CD4-positive, alpha-beta T cell treated with Interleukin-15 for 4 hours (primary cell): ENCODE measurements at places on chromosomes 6 and 20.

- DNase-seq, result peak; percentile 31
Measured at GRCh38 chr20:4130404-4131189, 115.2 kb upstream of the RNF24 start.

GRCh38 chr20:56200456-56200855 is 48.1 kb upstream of the MC3R start:
- no peak for DNase-seq

DNA sequence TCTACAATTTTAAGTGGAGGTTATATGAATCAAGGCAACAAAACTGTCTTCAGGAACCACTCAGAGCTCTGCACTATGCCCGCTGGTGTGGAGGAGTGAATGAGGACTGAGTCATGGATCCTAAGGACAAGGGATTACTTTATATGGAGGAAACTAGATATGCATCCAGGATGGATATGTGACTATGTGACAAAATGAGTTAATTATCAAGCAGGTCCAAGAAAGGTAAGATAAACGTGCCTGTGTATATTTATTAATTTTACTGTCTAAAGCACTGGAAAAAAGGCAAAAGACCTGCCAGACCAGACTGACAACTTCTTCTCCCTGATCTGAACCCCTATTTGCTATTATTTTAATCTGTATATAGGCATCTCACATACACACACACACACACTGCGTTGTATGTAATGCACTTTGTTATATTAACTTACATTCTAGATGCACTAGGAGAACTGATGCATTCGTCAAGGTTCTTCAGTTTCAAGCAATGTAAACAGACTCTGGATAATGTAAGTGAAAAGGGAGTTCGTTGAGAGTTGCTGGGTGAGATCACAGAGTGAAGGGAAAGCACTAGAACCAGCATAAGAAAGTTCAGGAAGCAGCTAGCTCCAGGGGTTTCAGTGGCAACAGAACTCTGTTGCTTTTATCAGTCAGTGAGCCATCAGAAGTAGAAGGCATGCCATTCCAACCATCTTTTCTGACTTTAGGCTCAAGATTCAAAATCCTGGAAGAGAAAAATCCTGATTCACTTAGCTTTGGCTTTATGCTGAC is 26.4 kb upstream of the ADGRG6 start:
- no peak for DNase-seq

DNA sequence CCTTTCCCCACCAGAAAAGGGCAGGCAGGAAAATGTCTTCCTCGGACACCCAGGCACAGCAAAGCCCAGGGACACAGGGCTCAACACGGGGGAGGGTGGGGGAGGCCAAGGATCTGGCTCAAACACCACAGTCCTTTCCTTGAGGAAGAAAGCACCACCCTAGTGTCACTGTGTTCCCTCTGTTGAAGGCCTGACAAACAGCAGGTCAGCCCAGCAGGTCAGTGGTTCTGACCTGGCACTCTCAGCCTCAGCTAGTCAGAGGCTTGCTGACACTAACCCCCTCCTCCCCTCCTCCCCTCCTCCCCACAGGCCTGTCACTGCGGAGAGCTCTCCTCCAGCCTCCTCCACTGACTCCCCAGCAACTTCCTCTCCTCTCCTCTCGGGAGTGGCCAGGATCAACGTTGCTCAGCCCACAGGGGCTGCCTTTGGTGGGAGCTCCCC is 239.6 kb downstream of the LRFN2 start:
- no peak for DNase-seq

DNA sequence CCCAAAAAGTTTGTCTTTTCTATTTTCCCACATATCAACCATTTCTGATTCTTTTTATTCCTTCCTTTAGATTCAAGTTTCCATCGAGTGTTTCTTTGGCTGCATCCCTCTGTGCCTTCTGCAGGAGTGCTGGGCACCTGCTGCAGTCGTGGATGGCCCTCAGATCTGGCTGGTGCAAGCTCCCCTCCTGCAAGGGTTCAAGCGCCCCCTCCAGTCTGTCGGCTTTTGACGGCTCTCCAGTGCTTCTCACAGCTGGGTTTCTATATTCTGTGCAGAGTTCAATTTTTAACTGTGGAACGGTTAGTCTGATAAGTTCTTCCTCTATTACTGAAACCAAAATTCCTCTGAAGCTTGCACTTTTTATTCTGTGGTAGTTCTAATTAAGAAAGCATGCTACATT is 132.1 kb downstream of the HUS1B start:
- DNase-seq, result peak; percentile 41

GRCh38 chr6:43921039-43921438 is 151.0 kb downstream of the VEGFA start:
- DNase-seq, result no peak

DNA sequence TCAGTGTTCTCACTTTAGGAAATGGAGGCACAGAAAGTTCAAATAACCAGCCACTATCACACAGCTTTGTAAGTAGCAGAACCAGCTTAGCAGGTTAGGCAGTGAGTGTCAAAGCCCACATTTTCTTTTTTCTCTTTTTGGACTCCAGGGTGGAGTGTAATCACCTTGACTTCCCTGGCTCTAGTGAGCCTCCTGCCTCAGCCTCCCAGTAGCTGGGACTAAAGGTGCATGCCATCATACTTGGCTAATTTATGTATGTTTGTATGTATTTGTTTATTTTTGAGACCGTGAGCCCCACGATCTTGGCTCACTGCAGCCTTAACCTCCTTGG is 7.8 kb upstream of the NCOA3 start:
- DNase-seq, result no peak

DNA sequence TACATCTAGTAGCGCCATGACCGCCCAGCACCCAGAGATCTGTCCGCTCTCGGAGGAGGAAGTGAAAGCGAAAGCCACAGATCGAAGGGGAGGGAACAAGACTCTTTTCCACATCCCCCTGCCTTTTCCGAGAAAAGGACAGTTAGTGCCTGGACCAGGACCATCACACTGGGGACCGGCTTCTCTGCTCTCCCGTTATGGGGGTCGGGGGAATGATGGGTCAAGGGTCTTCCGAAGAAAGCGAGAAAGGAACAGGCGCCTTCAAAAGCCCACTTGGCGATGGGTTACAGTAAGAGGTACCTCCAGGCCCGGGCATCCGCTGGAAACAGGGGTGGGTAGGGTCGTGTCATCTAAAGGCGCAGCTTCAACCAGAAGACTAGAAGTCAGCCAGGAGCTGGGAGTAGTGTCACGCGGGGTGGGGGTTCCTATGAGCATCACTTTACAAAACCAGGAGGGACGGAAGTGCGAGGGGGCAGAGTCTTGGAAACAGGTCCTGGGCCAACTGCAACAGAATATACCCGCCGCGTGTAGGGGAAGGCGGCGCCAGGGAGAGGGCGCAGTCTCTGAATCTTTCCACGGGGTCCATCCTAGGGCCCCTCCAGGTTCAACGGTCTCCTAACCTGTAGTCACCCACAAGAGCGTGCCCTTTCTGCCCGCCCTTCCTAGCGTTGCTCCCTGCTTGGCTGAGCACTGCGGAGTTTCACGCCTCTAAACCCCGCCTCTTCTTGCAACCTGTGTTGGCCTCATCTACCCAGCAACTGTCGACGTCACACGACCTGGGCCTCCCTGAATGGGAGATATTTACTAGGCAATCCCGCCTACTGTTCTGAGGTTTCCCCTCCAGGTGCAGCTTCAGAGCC is at the start of gene PSMB8:
Gene PSMB8 (minus strand): TSS at position 69 of the 860 bp plus-strand sequence. CDS start 51 bp downstream, at position 18.
- peak; percentile 98 for DNase-seq

DNA sequence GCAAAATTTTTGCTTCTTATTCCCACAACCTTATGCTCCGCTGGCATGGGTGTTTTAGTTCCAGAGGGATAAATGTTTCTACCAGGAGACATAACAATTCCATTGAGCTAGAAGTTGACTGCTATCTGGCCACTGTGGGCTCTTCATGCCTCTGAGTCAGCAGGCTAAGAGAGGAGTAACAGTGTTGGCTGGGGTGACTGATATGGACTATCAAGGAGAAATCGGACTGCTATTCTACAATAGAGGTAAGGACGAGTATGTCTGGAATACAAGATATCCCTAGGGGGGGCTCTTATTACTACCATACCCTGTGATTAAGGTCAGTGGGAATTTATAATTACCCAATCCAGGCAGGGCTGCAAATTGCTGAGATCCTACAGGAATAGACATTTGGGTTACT is 26.9 kb downstream of the FBXO30 start:
- no peak for DNase-seq

GRCh38 chr20:19730706-19731105 is 27.4 kb upstream of the RIN2 start:
- no peak for DNase-seq

GRCh38 chr6:32568561-32568960 is 21.1 kb downstream of the HLA-DRB1 start:
- no peak for DNase-seq

DNA sequence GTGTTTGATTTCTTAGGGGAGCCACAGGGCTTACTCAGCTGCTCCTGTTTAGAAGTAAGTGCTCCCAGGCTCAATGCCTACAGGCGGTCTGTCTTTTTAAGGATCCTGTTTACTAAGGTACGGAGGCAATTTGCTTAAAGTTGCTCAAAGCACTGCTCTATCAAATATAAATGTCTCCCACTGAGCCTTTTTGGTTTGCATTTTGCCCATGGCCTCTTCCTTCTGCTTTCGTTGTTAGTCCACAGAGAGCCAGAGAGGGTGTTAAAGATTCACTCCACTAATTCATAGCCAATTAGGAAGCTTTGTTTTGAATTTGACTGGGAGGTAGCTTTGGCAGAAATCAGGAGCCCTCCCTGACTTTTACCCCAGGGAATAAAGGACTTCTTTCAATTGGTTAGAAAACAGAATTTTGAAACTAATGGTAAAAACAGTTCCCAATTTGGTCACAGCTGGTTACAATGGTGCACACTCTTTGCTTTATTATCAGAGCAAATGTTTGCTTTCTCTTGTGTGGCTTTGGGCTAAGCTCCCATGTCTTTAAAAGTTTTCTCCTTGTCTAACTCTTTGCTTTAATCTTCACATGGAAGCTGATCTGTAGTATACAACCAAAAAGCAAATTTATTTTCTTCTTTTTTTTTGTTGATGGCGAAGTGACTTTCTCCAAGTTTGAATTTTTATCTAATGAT is 126.2 kb downstream of the IMPG1 start:
- DNase-seq, result no peak

DNA sequence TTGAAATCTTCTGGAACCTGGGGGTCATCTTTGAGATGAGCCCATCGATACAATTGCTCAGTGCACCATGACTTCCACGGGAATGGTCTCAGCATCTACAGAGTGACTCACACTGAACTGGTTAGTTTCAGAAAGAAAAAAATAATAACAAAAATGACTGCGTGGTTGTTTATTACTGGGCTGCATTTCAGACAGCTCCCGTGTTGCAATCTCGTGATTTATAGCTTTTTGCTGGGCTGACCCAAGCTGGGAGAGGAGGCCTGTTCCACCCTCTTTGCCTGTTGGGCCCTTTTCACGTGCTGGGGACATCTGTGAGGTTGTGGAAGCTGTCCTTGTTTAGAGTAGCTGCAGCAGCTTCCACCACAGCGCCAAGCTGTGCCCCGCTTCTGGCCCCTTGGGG is 225.5 kb downstream of the BMP7 start:
- no peak for DNase-seq

DNA sequence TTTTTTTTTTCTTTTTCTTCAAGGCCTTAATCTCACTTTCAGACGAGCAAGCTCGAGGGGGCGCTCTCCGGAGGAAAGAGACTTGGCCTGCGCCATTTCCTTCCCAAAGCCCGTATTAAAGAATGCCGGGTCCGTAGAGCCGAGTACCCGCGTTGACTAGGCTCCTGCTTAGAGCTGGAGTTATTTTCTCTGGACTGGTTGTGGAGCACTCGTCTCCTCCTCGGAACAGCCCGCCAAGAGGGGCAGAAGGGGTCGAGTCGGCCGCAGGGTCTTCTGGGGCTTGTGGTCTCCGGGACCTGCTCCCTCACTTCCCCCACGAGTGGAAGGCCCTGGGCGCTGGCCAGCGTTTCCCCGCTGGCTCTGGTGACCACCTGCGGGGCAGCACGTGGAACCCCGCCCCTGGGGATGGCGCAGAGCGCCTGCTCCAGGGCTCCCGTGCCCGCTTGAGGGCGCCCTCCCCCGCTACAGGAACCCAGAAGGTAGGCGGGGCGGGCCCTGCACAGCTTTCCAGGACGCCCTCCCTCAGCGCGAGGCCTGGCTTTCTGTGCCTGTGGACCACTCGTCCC is 2.7 kb upstream of the MEI4 start:
- peak; percentile 2 for DNase-seq

GRCh38 chr6:134577998-134578397 is 260.1 kb upstream of the SGK1 start:
- no peak for DNase-seq

GRCh38 chr6:46222286-46222685 is 51.5 kb upstream of the ENPP5 start:
- DNase-seq, result no peak

DNA sequence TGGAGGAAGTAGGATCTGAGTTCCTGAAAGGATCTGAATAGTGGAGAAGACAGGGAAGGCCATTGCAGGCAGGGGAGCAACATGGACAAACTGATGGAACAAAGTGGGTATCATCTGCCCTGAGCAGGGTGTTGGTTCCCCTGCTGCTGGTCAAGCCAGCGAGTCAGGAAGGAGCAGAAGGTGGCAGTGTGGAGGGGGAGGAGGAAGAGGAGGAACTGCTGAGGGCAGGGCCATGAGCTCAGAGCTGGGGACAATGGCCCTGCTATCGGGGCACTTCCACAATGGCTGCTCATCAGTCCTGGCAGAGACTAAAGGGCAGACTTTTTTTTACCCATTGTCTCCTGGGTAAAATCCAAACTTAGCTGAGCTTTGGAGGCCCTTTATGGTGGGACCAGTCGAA is 13.6 kb downstream of the CNBD2 start:
- no peak for DNase-seq

DNA sequence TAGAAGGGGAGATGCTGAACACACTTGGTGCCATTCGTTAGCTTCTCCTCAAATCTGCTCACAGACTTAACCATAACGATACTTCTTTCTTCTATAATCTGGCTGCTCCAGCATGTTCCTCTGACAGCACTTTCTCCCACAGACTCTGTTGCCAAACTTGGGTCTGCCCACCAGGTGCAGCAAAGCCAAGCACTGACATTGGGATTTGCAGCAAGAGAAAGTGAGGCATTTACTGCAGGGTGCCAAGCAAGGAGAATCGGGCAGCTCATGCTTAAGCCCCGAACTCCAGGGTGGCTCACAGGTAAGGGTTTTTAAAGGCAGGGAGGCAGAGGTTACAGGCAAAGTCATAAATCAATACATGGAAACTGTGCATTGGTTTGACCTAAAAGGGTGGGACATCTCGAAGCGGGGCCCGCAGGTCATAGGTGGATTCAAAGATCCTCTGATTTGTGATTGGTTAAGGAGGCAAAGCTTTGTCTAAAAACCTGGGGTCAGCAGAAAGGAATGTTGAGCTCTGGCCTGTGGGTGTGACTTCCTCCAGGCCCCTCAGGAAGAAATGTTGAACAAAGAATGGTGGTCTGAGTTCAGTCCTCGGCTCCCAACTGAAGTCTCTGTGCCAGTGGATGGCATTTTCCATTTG is 25.1 kb upstream of the PNPLA1 start:
- DNase-seq, result no peak

- no peak for DNase-seq
Measured at GRCh38 chr6:121321282-121321681, 13.0 kb downstream of the TBC1D32 start.

- no peak for DNase-seq
Measured at GRCh38 chr6:149284904-149285303, 32.6 kb upstream of the TAB2 start.
